Omental fat pad (tissue), 4 donors: ENCODE measurements at places on chromosomes 5 and 9. TPM values are rescaled to one million over a fixed set of nuclear protein-coding genes. Genes with fewer than 3 reads are reported as not detected.

GRCh38 chr5:74099538-74100267 is 473.7 kb downstream of the ARHGEF28 start:
- DNase-seq: no peak

DNA sequence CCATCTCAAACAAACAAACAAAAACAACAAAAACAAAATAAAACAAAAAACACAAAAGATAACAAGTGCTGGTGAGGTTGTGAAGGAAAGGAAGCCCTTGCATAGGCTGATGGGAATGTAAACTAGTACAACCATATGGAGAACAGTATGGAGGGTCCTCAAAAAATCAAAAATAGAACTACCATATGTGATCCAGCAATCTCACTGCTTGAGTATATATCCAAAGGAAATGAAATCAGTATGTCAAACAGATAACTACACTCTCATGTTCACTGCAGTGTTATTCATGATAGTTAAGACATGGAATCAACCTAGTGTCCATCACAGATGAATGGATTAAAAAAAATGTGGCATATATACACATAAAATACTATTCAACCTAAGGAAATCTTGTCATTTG is 395.7 kb upstream of the SLC24A2 start:
- no peak for DNase-seq

DNA sequence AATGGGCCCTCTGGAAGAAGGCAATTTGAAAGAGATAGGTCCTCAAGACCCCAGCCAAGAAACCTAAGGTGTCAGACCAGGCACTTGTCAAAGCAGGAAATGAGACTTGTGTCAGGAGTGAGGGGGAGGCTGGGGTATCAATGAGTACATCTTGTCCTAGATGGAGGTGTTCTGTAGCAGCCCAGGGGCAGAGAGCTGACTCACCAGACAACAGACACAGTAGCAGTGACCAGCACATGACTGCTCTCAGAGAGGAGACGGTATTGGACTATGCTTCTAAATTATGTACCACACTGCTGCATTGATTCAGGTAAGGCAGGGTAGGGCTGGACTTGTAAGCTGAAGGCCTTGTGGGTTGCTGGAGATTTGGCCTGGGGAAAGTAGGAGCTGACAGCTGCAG is 551.2 kb upstream of the KLF4 start:
- no peak for DNase-seq

DNA sequence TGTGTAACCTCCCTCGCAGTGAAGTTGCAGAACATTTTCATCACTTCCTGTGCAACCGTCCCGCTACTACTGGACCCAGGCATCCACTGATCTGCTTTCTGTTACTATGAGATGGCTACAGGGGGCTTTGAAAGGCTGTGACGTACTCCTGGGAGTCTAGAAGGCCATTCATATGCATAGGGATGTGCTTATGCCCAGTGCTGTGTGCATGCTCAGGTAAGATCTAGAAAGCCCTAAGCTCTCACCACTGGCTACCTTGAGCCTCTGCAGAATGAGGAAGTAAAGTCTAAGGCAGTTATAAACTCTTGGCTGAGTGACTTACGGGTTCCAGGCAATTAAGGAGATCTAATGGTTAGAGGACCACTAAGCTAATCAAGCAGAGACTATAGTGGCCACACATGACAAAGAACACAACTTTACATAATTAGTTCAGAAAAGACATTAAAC is 11.8 kb downstream of the HNRNPAB start:
- no peak for DNase-seq

DNA sequence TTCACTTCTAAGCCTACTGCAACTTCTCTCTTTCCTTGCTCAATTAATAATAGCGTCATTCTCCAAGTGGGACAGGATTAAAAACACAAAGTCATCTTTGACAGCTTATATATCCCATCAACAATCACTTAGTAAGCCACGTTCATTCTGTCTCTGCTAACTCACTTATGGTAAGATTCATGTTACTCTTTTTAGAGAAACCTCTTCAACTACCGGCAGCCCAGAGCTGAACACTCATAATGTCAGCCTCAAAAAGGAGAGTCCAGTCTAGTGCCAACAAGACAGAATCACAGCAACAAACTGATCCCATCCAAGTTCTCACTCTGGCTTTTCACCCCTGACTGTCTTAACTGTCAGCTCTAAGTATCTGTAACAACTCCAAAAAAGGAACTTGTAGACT is 196.0 kb downstream of the RAB3C start:
- no peak for DNase-seq

GRCh38 chr5:171433352-171433698 is 13.9 kb downstream of the FGF18 start:
- no peak for DNase-seq

GRCh38 chr5:68432682-68433081 is 217.1 kb downstream of the PIK3R1 start:
- DNase-seq: no peak

GRCh38 chr5:39854771-39855410 is 430.1 kb upstream of the DAB2 start:
- no peak for DNase-seq

DNA sequence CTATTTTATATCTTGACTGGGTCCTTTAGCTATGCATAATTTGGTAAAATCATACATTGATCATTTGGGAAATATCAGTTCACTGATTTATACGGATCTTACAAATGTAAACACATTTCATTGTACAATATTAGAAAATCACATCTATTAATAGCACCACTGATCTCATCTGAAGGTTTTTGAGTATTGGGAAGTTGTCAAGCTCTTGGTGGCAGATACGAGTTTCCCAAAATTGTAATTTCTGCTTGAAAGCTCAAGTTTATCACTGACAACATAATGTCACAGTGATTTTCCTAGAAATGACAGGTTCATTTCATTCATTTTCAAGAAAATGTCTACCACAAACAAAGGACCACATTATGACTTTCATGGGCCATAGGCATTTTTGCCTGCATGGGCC is 3.0 kb upstream of the MACROH2A1 start:
- no peak for DNase-seq

GRCh38 chr9:112571624-112572355 is 85.2 kb downstream of the KIAA1958 start:
- no peak for DNase-seq

TBC1D2 gene
- total RNA-seq: 15.4 TPM

HSD17B3 gene
- not detected for total RNA-seq

ZNF883 gene
- total RNA-seq: 2.1 TPM

IFNA21 gene
- not detected for total RNA-seq

EIF4E1B gene
- total RNA-seq: not detected

PCDHGA9 gene
- 6.3 TPM for total RNA-seq
